ENCODE measurements at places on chromosomes 4 and X.

DNA sequence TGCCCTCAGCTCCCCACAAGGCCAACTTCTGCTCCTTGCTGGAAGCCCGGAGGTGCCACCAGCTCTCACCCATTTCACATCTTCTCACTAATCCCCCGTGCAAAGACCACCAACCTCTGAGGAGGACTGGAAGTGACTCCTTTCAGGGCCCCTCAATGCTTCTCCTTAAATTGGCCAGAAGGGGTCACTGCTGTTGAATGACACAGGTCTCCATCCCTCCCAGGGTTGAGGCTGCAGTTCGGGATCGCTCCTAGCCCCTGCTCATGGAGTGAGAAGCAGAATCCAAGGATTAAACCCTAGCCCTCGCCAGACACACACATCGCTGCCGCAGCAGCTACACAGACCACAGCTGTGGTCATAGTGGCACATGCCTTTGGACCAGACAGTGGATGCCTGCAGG lies 279.5 kb upstream of the TAPT1 start:
- H3K4me3 ChIP-seq = no peak overlapping the region
- DNase-seq = no peak
- H3K27ac ChIP-seq = no peak overlapping the region
- no peaks in the 10 kb centered on the region for H3K4me1 ChIP-seq
- no peaks in the 10 kb centered on the region for H3K36me3 ChIP-seq

DNA sequence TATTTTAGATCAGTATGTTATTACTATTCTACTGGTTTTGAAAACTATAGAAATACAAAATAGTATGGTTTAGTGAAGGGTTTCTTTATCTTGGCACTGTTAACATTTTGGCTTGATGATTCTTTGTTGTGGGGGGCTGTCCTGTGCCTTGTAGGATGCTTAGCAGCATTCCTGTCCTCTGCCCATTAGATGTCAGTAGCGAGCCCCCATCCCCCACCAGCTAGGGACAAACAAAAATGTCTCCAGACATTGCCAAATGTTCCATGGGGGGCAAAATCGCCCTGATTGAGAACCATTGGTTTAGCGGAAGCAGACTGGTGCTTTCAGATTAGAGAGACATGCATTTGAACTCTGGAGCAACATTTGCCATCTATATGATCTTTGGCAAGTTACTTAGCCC lies 23.3 kb downstream of the SPARCL1 start:
- H3K36me3 ChIP-seq = no peaks in the 10 kb centered on the region
- no peak overlapping the region for H3K4me3 ChIP-seq
- no peaks in the 10 kb centered on the region for H3K4me1 ChIP-seq
- DNase-seq = no peak

GRCh38 chr4:153275380-153276276 lies 68.9 kb upstream of the MND1 start:
- H3K36me3 ChIP-seq = no peaks in the 10 kb centered on the region
- H3K27ac ChIP-seq = no peak overlapping the region
- no peaks in the 10 kb centered on the region for H3K27me3 ChIP-seq
- H3K4me1 ChIP-seq = no peaks in the 10 kb centered on the region
- DNase-seq = no peak

DNA sequence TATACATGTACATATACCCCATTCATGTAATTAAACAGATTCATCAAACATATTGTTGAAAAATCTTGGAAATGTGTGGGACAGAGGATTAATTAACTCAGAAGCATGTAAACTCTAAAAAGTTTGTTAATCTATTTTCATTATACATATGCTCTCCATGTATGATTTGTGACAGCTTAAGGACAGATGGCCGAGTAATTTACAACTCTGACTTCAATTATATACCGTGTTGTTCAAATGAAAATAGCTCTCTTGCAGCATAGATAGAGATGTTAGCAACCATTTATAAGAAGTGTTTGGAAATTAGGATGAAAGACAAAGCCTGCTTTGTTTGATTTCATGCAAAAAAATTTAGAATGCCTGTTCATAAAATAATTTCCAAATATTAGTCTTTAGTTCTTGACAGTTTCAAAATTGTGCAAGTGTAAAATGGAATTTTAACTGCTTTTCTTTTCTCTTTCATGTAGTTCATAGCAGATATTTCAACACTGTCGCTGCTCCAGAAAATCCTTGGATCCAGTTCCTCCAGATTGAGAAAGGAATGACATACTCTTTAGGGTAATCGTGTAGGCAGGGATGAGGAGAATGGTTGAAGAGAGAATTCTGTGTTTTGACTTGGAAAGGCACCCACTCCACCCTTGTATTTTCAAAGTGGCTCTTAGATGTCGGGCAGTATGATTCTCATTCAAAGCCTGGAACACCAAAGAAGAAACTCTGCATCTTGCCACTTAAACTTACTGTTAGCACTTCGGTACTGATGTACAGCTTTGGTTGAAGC lies 23.1 kb downstream of the AFF2 start:
- no peak for DNase-seq
- H3K4me1 ChIP-seq = no peaks in the 10 kb centered on the region
- H3K27me3 ChIP-seq = no peaks in the 10 kb centered on the region
- H3K36me3 ChIP-seq = no peaks in the 10 kb centered on the region
- H3K4me3 ChIP-seq = no peak overlapping the region

DNA sequence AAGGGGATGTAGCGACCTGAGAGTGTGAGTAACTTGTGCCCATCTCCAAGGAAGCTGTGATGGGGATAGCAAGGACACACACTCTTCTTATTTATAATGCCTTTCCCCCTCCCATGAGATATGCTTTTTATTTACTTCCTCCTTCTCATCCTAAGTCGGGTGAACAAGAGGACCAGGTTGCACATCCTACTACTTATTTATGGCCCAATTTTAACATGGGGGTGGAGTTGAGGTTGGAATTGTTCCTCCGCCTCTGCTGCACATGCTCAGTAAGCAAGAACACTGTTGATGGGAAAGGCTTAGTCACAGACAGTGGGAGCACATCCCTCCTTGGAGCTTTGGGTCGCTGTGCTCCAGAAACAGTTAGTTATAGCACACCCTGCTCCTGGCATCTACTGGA lies 15.2 kb upstream of the TLR8 start:
- no peak overlapping the region for H3K27ac ChIP-seq
- no peaks in the 10 kb centered on the region for H3K36me3 ChIP-seq
- H3K4me1 ChIP-seq = no peaks in the 10 kb centered on the region
- no peak overlapping the region for H3K4me3 ChIP-seq
- no peak for DNase-seq
